ENCODE measurements at places on chromosomes 7 and 10.
A peak's percentile ranks its signal among the peaks of the same experiment; 100 is the strongest.

GRCh38 chr7:1040790-1041189, 3.6 kb upstream of the GPR146 start:
- DNase-seq = no peak

DNA sequence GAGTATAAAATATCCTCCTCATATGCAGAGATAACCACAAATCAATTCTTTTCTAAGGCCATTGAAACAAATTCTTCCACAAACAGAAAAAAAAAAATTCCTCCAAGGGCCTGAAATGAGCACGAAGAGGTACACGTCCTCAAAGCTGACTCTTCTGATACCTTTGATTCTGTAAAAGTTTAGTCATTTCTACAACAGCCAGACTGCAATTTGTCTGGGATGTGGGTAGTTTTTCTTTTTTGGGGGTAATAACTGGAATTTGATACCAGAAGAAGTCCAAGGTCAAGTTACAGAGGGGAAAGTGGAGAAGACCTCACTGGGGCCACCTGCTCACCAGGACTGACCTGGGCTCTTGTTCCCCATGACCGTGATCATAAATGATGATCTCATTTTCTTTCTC, 121.8 kb downstream of the AOAH start:
- no peak for DNase-seq

DNA sequence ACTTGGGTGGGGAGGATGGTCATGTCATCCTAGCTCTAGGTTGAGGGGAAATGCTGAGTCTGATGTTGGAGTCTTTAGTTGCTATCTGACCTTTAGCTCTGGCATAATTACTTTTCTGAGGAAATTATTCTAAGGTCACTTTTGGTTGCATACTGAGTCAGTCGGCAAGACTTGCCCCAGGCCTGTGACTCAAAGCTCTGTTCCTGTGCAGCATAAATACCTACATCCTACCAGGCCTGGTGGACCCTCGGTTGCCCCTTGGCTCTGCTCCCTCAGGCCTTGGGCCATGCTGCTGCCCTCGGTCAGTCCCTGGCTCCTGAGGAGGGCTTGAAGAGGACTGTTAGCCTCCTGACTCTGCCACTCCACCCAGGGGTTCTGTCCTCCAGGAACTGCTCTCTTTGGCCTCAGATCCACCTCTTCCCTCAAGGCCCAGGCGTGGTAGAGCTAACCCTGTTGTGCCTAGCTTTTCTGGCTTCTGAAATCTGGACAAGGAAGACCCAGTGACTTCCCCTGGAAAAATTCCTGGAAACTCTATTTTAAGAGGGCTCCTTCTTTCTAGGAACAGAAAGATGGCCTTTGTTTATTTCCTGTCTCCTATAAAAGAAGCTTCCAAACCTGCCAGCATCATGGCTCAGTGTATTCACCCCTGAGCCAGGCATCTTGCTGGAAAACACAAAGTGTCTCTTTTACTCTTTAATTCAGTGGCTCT, 71.2 kb downstream of the TMEM178B start:
- no peak for DNase-seq

GRCh38 chr10:10209167-10209566, 808.5 kb upstream of the CELF2 start:
- no peak for DNase-seq

- DNase-seq = no peak
These were observed 2.2 kb downstream of the DNAJC30 start for GRCh38 chr7:73681031-73681430.

GRCh38 chr7:138025215-138026186, 23.6 kb upstream of the CREB3L2 start:
- DNase-seq = no peak

DNA sequence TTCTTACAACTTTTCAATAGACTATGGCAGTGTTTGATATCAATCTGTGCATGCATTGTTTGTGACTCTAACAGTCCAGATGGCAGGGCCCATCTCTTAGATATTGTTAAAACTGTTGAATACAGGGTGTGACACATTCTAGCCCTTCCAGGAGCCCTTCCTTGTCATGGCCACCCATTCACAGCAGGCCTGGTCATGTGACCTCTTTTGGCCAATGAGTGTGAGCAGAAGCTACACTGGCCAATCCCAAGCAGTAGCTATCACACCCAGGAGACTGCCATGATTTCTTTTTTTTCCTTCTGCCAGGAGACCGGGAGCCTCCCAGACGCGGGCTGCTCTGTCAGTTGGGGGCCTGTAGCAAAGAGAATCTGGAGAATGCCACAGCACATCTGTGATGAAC, 655.4 kb upstream of the MKI67 start:
- no peak for DNase-seq

GRCh38 chr7:66413379-66414114, 208.4 kb downstream of the TPST1 start:
- DNase-seq = peak; percentile 91

DNA sequence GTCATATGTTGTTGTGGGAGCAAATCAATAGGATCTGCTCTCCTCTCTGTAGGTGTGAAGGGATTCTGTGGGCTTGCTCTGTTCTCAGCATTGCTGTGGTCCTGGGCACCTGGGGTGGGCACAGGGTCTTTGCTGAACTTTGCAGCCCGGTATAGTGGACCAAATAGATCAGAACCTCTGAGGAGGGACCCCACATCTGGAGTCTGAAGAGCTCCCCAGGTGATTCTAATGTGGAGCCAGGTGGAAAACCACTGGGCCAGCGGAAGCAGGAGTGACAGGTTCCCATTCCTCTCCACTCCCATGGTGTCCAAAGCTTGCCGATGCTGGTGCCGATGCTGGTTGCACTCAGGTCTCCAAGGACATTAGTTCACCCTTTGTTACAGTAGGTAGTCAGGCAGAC, 257.2 kb downstream of the GLRX3 start:
- DNase-seq = peak; percentile 38

DNA sequence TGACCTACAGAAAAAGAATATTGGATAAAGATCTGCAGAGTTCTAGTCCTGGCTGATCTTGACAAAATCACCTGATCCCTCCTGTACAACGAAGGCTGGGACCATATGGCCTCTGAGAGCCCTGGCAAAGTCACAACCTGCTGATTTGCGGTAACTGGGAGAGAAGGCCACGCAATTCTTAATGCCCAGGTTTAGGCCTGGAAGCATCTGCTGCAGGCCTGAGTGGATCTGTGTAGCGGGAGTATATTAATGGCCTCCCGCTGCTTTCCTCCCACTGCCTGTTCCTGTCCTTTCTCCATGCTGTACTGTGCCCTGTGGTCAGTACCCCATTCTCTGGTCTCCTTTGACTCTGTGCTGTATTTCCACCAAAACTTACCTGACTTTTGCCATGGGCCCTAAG, 24.2 kb downstream of the AKR1B1 start:
- no peak for DNase-seq

All from left forelimb (tissue), 1 donor.